Caco-2 (cell line): ENCODE measurements at places on chromosomes 5 and 9.
A peak's percentile ranks its signal among the peaks of the same experiment; 100 is the strongest.

GRCh38 chr5:107483231-107484024 lies 187.3 kb downstream of the EFNA5 start:
- H3K27me3 ChIP-seq, result no peaks in the 10 kb centered on the region
- H3K36me3 ChIP-seq, result no peaks in the 10 kb centered on the region
- DNase-seq, result no peak
- H3K4me3 ChIP-seq, result no peak overlapping the region

GRCh38 chr5:19104948-19105347 lies 883.1 kb downstream of the CDH18 start:
- no peaks in the 10 kb centered on the region for H3K4me1 ChIP-seq
- no peak overlapping the region for H3K4me3 ChIP-seq
- DNase-seq, result no peak
- no peaks in the 10 kb centered on the region for H3K36me3 ChIP-seq

DNA sequence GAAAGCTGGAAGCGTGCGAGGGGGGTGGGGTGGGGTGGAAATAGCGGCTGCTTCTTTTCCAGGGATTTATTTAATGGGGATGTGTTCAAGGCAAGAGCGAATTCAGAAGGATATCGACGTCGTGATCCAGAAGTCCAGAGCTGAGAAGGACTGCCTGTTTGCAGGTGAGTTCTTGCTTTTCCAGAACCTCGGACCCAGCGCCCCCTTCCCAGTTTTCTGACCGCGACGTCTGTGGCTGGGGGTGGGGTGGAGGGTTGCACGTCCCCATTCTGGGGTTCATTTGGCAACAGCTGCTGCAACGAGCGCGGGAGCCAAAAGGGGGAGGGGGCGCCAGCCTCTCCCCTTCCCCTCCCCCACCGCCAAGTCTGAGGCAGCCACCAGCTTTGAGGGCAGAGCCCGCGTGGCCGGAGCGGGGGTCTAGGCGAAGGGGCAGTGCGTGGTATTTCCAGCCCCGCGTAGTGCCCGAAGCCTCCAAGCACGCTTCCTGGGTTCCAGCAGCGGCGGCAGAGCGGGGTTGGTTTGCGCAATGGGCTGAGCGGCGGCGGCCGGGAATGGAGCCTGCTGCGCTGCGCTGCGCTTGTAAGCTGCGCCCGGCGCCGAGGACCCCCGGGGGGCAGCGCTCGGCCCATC lies 701 bp downstream of the PARP8 start:
- peak overlapping the region; percentile 50 for H3K4me3 ChIP-seq
- no peaks in the 10 kb centered on the region for H3K36me3 ChIP-seq
- H3K27ac ChIP-seq, result no peak overlapping the region
- no peaks in the 10 kb centered on the region for H3K4me1 ChIP-seq

DNA sequence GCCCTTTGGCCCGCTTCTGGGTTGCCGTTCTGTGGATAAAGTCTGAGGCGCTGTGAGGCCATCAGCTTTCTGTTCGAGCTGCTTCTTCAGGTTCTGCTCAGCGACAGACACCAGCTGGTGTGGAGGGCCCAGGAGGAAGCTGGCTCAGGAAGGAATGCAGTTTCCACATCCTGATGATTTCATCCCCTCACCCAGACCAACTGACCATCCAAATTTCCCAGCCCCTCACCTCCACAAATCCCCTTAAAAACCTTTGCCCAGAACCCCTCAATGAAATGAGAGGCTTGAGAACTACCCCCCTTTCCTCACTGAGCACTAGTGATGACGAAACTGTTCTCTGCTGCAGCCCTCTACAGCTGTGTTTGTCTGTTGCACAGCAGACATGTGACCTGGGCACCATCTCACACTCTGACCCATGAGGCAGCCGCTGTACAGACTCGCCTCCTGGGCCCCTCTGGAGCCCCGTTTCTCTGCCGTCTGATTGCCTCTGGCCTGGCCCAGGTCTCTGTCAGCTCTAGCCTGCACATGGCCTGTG lies 45.4 kb downstream of the SPATA31C2 start:
- no peaks in the 10 kb centered on the region; the same call in 1 of the 2 replicates for H3K4me1 ChIP-seq
- peak; percentile 3 for DNase-seq

DNA sequence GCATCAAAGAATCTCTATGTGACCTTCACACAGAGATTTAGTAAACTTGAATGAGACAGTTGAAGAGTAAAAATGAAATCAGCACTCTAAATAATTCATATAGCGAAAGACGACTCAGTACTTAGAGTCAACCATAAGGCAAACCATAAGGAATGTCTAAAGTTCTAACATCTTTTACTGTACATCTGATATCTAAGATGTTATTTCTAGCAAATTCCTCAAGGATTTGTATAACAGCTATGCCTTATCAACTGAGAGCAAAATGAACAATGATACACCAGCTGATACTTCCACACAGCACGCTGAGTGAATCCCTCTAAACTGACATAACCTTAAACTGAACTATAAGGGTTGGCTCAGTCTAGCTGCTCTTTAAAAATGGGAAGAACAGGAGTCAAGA lies 760.3 kb downstream of the EFNA5 start:
- H3K4me1 ChIP-seq, result no peaks in the 10 kb centered on the region
- DNase-seq, result no peak
- no peaks in the 10 kb centered on the region for H3K36me3 ChIP-seq
- H3K27me3 ChIP-seq, result no peaks in the 10 kb centered on the region

DNA sequence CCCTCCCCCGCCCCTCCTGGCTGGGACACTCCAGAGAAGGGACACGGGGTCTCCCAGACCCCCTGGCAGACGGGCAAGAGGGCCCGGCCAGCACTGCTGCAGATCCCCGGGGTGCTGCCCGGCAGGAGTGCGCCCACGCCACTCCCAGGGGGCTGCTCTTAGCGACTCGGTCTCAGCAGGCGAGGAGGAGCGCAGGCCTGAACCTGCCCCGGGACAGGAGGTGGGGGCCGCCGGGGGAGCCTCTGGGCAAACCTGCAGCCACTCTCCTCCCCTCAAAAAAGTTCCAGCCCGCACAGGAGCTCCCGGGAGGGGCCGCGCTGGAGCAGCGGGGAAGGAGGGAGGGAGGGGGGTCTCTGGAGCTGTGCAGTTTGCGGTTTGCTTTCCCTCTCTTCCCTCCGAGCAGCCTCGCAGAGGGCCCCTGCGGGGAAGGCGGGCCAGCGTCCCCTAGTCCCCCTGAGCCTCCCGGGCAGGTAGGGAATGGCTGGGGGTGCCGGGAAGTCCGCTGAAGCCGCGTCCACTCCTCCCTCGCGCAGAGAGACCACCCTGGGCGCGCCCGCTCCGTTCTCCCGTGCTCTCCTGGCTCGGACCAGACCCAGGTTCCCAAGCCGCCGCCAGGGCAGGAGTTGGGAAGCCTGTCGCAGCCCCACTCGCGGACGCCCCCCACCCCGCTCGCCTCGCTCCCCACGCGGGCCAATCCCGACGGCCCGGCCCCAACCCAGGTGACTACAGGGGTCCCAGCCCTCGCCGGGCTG lies 44.2 kb downstream of the NACC2 start:
- no peaks in the 10 kb centered on the region for H3K27me3 ChIP-seq
- peaks cover 30% of the 10 kb centered on the region for H3K4me1 ChIP-seq

DNA sequence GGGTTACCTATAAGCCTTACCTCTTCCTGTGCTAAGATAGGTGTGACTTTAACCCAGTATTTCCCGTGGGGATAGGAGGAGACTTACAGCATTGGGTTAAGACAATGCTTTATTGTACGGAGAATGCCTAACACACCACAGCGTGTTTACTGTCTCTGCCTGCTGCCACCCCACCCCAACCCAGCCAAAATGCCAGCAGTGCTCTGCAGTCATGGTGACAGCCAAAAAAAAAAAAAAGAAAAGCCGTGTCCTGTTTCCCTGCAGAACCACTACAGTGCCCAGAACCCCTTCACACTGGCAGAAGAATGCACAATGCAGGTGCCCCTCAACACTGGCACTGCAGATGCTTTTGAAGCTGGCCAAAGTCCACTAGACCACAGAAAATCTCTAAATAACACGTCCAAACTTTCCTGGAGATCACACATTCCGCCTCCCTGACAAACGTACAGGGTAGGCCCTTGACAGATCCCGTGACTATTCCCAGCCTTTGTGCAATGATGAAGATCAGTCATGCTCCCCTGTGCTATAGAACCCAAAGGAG lies 102.2 kb downstream of the SERINC5 start:
- no peak overlapping the region for H3K4me3 ChIP-seq
- peaks cover 11% of the 10 kb centered on the region for H3K36me3 ChIP-seq
- peaks cover 16% of the 10 kb centered on the region for H3K4me1 ChIP-seq
- no peaks in the 10 kb centered on the region for H3K27me3 ChIP-seq
- no peak overlapping the region for H3K27ac ChIP-seq

GRCh38 chr5:124593952-124594351 lies 152.5 kb downstream of the ZNF608 start:
- peaks cover 20% of the 10 kb centered on the region for H3K4me1 ChIP-seq
- no peak for DNase-seq
- no peaks in the 10 kb centered on the region for H3K27me3 ChIP-seq

DNA sequence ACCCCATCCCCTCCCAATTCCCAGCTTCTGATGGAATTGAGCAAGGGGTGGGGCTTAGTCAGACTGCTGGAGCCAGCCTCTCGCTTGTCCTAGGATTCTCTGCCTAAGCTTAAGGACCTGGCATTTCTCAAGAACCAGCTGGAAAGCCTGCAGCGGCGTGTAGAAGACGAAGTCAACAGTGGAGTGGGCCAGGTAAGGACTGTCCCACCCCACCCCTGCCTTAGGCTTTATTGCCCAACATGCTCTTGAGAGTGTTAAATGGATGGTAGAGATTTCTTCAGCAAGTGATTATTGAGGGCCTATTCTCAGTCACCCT lies 1.1 kb downstream of the SLC35A4 start:
- H3K27me3 ChIP-seq, result no peaks in the 10 kb centered on the region
- no peak overlapping the region for H3K27ac ChIP-seq
- no peaks in the 10 kb centered on the region for H3K36me3 ChIP-seq
- DNase-seq, result no peak

- H3K27me3 ChIP-seq, result no peaks in the 10 kb centered on the region
- no peak overlapping the region for H3K4me3 ChIP-seq
- H3K36me3 ChIP-seq, result no peaks in the 10 kb centered on the region
- no peaks in the 10 kb centered on the region for H3K4me1 ChIP-seq
- no peak for DNase-seq
Observed at GRCh38 chr5:156682971-156683370, 167.1 kb upstream of the PPP1R2B start.

DNA sequence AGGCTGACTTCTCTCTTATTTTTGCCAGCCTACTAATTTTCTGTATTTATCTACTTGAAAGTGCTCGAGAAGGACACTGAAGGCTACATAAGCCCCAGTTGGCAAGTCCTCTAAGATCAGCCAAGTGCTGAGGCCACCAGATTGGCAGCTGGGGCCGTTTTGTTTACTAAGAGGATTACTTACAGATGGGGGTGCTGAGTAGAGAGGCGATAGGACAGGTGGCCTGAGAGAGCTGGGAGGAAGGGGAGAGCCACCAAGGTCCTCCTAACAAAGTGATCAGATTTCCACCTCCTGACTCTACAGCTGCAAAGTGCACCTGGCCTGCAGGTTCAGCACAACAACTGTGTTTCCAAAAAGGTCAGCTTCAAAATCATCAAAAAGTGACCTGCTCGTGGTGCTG lies 32.9 kb downstream of the FRMD3 start:
- no peak overlapping the region for H3K4me3 ChIP-seq
- DNase-seq, result no peak
- H3K36me3 ChIP-seq, result no peaks in the 10 kb centered on the region
- H3K27me3 ChIP-seq, result no peaks in the 10 kb centered on the region
- H3K27ac ChIP-seq, result no peak overlapping the region
- H3K4me1 ChIP-seq, result no peaks in the 10 kb centered on the region

DNA sequence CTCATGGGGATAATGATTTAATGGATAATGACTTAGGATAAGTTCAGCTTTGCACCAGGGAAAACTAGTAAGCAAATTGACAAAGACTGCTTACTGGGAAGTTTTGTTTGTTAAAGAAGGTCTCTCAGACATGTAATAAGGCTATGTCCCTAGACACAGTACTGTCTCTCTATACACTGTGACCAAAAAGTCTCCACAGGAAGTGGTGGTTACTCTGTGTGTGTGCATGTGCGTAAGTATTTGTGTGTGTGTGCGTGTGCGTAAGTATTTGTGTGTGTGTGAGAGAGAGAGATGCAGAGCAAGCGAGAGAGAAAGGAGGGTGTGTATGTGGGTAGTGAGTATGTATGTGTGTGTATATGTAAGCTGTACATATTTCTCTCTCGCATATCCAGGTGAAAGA lies 229.6 kb downstream of the GLIS3 start:
- H3K36me3 ChIP-seq, result no peaks in the 10 kb centered on the region
- H3K4me1 ChIP-seq, result peaks cover 15% of the 10 kb centered on the region
- DNase-seq, result no peak
- H3K27me3 ChIP-seq, result no peaks in the 10 kb centered on the region
- no peak overlapping the region for H3K4me3 ChIP-seq

- H3K4me3 ChIP-seq, result no peak overlapping the region
- no peaks in the 10 kb centered on the region for H3K36me3 ChIP-seq
- no peaks in the 10 kb centered on the region for H3K4me1 ChIP-seq
- H3K27ac ChIP-seq, result no peak overlapping the region
- no peaks in the 10 kb centered on the region for H3K27me3 ChIP-seq
Observed at GRCh38 chr5:90696153-90696552, 137.6 kb downstream of the ADGRV1 start.

DNA sequence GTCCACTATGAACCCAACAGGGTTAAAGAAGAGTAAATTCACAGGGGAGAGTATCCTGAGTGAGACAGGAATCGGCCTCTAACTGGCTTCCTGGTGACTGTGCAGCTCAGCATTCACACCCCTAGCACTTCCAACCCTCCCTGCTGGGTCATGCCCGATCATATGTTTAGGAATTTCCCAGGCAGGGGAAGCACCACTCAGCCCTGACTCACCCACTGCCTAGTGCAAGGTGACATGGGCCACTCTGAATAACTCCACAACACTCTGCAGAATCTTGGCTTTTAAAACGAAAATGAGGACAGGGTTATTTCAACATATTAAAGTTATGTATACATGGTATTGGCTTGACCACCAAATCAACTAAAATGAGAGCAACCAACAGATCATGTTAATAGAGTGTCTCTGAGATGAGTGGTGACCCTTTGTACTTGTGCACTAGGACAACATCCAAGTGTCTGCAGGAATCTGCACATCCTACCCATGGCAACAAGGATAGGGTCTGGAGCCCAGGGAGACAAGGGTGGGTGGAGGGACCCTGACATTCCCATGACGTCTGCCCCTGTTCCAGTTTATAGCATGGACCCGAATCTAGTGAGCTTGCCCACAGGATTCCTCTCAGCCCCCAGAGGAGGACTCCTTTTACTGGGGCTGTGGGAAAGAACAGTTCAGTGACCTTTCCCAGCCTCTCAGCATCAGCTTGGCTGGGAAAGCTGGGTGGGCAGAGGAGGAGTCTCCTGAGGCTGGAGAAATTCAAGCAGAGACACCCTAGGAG lies 485.8 kb downstream of the SEMA5A start:
- no peak overlapping the region for H3K27ac ChIP-seq
- no peak for DNase-seq
- H3K27me3 ChIP-seq, result no peaks in the 10 kb centered on the region
- H3K36me3 ChIP-seq, result no peaks in the 10 kb centered on the region; the same call in 1 of the 2 replicates
- no peaks in the 10 kb centered on the region for H3K4me1 ChIP-seq

- H3K36me3 ChIP-seq, result no peaks in the 10 kb centered on the region
- DNase-seq, result no peak
- no peaks in the 10 kb centered on the region for H3K27me3 ChIP-seq
- H3K4me1 ChIP-seq, result no peaks in the 10 kb centered on the region
- no peak overlapping the region for H3K4me3 ChIP-seq
- H3K27ac ChIP-seq, result no peak overlapping the region
Observed at GRCh38 chr9:18796696-18797270, 236.2 kb downstream of the SAXO1 start.

GRCh38 chr9:90855208-90855902 lies 53.7 kb downstream of the SYK start:
- H3K4me1 ChIP-seq, result no peaks in the 10 kb centered on the region
- no peak overlapping the region for H3K27ac ChIP-seq
- no peak overlapping the region for H3K4me3 ChIP-seq
- no peak for DNase-seq
- H3K36me3 ChIP-seq, result no peaks in the 10 kb centered on the region
